ENCODE measurements at places on chromosomes 2 and 18. TPM values are rescaled to one million over a fixed set of nuclear protein-coding genes. Genes with fewer than 3 reads are reported as not detected.

Gene CNDP1
- not detected for total RNA-seq

Gene ST8SIA5
- total RNA-seq, result not detected

Gene CPLX4
- total RNA-seq, result not detected

Gene TTR
- not detected for total RNA-seq

Gene OTX1
- 0.56 TPM for total RNA-seq

GRCh38 chr2:31127931-31128330, 10.3 kb downstream of the GALNT14 start:
- no peak for DNase-seq

DNA sequence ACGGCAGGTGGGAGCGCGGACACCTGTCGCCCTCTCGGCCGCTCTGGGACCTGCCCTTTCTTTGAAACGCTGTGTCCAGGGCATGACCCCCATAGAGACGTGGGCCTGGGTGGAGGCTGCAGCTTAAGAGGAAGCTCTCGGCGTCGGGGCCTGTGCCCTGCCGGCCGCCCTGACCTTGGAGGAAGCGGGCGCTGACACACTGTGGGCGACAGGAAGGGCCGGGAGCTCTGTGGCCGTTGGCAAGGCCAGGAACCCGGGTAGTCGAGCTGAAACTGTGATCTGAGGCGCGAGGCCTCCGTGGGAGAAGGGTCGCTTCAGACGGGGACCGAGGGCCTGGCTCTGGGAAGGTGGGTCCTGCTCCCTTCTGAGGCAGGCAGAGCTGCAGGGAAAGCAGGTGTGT, 28.2 kb downstream of the KCNG2 start:
- no peak for DNase-seq

GRCh38 chr2:218979846-218980734, 4.9 kb downstream of the FEV start:
- DNase-seq, result peak; percentile 55

DNA sequence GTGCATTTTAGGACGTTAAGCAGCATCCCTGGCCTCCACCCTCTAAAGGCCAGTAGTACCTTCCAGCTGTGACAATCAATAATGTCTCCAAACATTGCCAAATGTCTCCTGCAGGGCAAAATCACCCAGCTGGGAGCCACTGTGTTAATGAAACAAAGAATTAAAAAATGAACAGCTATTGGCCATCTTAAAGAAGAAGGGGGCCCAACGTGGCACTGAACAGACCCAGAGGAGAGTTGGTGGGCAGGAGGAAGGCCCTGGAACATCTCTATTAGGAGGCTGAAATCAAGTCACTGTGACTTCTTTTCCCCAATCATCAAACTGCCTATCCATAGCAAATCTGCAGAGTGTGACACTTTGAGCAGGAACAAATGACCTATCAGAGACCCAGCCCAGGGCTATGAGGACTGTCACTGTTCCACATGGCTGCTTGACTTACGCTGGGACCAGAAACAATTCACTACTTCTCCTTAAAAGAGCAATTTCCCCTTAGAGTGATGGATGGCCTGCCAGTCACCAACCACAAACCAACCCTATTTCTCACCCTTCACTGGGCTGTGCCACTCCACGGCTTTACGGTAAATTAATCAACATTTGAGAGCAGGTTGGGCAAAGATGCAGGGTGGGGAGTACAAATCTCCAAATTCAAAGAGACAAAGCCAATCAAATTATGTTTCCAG, 35.2 kb upstream of the TEX51 start:
- DNase-seq, result no peak

GRCh38 chr18:35283923-35284794, 5.9 kb downstream of the ZSCAN30 start:
- no peak for DNase-seq

GRCh38 chr2:217954051-217954450, 48.7 kb downstream of the TNS1 start:
- DNase-seq, result no peak
